ENCODE measurements at places on chromosomes 1 and 21.

DNA sequence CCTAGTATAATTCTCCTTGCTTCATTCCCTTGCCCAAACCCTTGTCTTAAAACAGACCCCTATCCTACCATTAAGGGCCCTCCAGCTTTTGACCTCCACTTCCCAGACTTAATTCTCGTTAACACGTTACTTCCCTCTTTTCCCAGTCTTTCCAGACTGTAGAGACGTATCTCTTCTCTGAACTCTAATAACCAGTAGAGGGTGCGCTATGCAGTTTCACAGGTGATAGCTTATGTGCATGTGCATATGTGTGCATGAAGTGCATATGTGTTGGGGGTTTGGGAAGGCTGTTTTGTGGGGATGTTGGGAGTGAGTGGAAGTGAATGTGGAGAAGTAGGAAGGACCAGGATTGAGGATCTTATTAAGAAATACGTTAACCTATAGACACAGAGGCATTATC lies 78.1 kb upstream of the CCDC190 start:
- no peak for DNase-seq

DNA sequence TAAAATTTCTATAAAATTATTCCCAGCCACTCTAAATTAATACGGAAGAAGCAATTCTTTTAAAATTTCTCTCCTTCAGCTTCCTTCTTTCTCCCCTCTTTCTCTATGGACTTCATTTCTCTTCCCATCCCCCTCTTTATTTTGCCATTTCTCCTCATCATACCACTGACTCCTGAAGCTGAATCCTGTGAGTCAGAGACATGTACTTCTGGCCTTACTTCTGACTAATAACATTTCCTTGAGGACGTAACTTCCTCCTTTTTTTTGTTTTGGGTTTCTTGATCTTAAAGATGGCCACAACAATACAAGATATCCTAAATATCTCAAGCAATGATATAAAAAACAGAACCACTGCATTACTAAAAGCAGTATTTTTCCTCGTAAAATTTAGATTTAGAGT lies 63.6 kb upstream of the DENND1B start:
- no peak for DNase-seq

- DNase-seq = no peak
These were observed 110.4 kb downstream of the SYT2 start for GRCh38 chr1:202599669-202600431.

GRCh38 chr21:35674091-35674671 lies 386.1 kb downstream of the SETD4 start:
- DNase-seq = no peak

GRCh38 chr1:240712014-240712731 lies 100.2 kb upstream of the GREM2 start:
- no peak for DNase-seq

- no peak for DNase-seq
These were observed 553.4 kb downstream of the PLPP3 start for GRCh38 chr1:56025942-56026341.

DNA sequence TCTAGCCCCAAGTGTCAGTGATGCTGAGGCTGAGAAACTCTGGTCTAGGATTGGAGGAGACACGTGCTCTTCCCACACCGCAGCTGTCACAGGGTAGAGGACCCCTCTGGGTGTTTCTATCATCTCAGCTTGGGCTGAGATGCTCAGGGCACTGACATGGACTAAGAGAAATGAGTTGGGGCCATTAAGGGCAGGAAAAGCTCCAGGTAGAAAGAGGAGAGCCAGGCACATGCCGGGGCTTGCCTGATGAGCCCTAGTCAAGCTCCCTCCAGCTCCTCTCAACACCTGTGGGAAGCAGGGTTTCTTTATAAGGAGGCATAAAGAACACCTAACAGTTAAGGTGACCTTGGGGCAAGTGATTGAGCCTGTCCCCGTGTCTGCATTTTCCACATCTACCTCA lies 17.3 kb downstream of the ABCA4 start:
- no peak for DNase-seq

DNA sequence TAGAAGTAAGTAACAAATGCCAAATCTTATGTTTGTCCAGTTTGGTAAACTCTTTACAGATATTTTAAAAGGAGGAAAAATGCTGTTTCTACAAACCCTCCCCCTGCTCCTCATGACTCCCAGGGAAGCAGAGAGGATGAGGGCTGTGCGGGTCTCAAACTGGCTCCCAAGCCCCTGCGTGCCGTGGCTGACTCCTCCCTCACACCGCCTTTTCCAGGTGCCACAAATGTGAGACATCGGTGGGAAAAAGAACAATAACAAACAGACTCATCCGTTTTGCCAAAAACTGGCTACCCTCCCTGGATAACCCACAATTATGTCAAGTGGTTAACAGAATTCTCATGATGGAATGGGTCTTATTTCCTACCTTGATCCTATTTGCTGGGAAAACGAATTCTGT lies 594.6 kb downstream of the PTPRU start:
- no peak for DNase-seq

DNA sequence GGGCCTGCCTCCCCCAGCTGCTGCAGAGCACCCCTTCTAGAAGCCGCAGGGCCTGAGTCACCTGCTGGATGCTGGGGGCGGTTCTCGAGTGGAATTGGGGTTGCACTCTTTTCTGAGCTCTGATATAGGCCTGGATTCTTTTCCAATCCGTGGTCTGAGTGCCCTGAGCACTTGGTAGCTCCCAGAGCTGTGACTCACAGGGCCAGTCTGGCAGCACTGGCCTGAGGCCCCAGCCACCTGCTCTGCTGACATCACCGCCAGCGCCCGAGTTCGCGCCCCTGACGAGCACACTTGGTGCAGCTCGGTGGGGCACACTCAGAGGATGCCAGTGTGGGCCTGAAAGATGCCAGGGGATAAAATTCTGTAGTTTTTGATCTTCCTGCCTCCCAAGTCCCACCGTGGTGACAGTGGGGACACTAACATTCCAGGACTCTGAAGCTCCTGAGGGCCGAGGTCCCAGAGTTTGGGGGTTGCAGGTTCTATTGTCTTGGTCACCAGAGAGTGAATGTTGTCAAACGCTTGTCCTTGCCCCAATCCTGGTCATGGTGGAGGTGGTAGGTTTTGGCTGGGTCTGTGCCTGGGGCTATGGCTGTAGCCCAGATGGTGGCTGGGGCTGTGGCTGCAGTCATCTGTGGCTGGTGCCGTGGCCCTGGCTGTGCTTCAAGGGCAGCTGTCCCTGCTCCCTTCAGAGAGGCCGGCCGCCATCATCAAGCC lies 74.6 kb downstream of the OBSCN start:
- no peak for DNase-seq

DNA sequence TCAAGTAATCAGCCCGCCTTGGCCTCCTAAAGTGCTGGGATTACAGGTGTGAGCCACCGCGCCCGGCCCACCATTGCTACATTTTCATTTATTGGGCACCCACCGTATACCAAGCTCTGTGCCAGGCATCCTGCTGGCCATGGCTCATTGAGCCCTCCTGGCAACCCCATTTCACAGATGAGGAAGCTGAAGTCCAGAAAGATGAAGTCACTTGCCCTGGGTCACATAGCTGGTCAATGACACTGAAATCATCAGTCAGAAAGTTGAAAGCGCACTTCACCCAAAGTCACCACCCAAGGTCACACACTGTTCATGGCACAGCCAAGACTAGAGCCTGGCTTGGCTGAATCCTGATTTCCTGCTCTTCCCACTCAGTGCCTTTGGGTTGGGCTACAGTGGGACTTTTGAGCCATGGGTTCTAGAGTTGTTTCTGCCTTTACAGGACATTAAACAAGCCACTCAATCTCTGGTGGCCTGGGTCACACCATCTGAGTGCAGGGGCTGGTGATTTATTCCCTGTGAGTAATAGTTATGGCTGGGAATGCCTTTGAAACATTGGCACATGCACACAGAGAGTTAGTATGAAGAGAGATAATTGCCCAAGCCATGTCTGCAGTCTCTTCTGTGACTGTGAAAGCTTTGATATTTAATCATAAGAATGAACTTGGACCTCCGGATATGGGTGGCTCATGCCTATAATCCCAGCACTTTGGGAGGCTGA lies 16.0 kb upstream of the ARHGEF10L start:
- DNase-seq = no peak
